Right renal cortex interstitium (tissue), 3 donors: ENCODE measurements at places on chromosomes 3 and 15. TPM values are rescaled to one million over a fixed set of nuclear protein-coding genes. Genes with fewer than 3 reads are reported as not detected.

Gene CLDN18
- polyA plus RNA-seq, result 0.78 TPM

Gene RAD51
- polyA plus RNA-seq, result 17.7 TPM

Gene C3orf49
- 0.32 TPM for polyA plus RNA-seq

Gene PLAAT1
- polyA plus RNA-seq, result 4.2 TPM

Gene CSPG5
- 1.1 TPM for polyA plus RNA-seq

Gene DNAH1
- polyA plus RNA-seq, result 6.5 TPM
